ENCODE measurements at places on chromosomes 7 and 10.

DNA sequence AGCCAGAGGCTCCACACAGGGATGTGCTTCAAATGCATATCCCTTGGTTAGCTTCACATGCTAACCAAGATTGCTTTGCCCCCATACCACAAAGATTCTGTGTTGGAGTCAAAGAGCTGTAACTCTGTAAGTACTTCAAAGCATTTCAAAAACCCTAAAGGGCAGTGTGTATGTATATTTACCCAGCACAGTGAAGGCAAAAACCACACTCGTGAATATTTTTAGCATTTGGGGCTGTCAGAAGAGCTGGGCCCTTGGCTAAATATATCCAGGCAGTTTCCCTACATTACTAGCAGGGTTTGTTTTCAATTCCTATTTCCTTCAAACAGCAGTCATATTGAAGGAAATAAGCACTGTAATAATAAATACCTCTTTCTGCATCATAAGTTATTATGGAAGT, 84.2 kb upstream of the STEAP1B start:
- no peak for DNase-seq

- no peak for DNase-seq
Measured at GRCh38 chr10:96703358-96703757, 17.0 kb downstream of the PIK3AP1 start.

DNA sequence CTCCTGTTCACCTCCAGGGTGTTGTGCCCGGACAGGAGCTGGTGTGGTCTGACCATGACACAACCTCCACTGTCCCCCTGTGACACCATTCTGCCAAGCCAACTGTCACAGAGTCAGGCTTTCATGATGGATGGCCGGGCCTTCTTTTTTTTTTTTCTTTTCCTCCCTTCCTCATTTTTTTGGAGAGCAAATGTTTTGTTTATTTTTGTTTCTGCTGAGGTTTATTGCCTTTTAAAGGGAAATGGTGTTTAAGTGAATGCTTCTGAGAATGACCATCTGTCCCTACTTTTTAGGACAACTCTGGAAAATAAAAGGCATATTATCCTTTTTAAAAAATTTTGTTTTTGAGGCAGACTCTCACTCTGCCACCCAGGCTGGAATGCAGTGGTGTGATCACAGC, 115.1 kb upstream of the NPS start:
- DNase-seq, result no peak

DNA sequence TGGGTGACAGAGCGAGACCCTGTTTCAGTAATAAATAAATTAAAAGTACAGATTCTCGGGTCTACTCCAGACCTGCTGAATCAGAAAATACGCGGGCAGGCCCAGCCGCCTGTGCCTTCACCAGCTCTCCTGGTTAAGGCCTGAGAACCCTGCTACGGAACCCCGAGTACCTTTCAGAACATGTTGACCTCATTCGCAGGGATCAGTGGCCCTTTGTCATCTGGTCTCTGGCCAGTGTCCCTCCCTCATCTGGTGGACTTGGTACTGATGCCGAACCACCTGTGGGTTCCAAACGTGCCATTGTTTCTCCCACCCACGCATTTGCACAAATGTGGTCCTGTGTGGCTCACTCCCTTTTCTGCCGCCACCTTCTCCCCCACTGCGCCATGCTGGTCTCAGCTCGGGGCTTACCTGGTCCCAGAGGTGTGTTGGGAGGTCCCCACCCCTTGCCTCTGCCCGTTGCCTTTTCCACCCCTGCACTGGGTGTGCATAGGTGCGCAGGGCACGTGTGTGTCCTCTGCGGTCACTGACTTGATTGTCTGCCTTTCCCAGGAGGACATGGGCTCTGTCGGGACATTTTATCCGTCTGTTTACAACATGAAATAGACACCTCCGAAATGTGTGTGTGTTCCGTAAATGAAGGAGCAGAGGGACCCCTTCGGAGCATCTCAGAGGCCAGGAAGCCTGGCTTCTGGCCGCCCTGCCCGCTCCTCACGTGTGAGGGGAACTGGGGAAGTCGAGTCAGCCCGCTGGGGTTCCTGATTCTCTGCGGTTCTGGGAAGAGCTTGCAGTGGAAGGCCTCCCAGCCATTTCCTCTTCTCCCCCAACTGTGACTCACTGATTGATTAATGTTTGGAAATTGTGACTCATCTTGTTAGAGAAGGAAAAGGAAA, 135.2 kb downstream of the CUX1 start:
- DNase-seq, result no peak

DNA sequence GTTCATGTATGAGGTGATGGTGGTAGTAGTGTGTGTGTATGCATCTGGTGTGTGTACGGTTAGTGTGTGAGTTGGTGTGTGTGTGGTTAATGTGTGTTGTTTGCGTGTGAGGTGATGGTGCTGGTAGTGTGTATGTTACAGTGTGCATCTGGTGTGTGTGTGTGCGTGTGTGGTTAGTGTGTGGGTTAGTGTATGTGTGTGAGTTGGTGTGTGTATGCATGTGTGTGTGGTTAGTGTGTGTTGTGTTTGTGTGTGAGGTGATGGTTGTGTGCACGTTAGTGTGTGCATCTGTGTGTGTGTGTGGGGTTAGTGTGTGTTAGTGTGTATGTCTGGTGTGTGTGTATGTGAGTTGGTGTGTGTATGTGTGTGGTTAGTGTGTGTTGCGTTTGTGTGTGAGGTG, 153.0 kb downstream of the ACTR3B start:
- DNase-seq, result no peak

DNA sequence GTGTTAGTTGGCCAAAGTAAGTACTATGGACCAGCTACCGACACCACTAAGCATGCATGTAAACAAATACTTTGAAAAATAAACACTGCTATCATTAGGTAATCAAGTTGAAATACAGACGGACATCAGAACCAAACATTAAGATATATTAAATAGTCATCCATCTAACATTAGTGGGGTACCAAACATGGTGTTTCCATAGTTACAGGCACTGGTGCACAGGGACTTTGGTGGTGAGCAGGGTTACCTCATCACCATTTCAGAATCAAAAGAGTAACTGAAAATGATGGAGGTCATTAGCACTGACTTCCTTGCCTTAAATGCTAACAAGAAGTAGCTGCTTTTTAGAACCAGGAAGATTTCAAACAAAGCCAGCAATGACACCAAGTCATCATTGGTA, 23.9 kb downstream of the EBLN1 start:
- DNase-seq, result no peak

DNA sequence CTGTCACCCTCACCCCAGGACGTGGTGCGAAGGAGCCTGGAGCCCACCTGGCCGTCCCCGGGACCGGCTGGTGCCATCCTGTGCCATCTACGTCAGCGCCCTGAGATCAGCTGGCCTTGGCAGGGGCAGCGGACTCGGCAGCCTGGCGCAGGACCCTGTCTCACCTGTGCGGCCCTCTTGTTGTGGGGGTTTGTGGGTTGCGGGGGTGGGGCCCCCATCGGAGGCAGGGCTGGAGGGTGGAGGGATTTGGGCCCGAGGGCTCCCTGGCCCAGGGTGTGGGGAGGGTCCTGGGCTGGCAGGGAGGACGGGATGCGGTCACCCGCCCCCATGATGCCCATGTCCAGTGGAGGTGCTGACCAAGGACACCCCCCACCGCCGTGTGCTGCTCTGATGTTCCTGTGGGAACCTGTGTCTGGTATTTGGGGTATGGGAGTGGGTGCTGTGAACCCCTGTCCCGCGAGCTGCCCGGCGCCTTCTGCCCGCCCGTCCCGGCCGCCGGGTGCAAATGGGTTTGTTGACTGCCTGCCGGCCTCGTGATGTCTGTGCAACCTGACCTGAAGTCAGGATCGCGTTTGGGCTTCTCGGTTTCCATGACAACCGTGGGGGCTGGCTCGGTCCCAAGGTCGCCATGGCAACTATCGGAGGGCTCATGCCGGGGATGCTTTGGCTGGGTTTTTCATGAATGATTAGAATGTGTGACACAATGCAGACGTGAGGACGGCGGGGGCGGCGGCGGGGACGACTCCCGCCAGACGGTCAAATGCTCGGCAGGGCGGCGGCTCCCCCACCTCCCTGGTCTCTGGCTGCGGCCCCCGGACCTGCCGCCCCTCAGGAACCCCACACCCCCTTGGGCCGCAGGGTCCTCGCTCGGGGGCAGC, 7.3 kb downstream of the MAFK start:
- no peak for DNase-seq

DNA sequence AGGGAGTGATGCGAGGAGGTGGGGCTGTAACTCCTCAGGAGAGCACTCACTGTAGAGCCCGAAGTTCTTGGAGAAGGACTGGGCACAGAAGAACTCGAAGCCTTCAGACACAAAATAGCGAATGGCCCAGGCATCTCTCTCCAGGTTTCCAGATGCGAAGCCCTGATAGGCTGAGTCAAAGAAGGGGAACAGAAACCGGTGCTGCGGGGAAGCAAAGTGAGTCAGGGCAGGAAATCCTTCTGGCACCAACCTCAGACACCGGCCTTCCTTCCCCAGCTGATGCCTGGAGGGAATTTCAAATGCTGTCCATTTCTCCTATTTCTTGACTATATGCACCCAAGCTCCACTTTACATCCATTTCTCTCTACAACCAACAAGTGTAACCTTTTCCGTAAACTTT, 26.8 kb downstream of the GOT1 start:
- no peak for DNase-seq

DNA sequence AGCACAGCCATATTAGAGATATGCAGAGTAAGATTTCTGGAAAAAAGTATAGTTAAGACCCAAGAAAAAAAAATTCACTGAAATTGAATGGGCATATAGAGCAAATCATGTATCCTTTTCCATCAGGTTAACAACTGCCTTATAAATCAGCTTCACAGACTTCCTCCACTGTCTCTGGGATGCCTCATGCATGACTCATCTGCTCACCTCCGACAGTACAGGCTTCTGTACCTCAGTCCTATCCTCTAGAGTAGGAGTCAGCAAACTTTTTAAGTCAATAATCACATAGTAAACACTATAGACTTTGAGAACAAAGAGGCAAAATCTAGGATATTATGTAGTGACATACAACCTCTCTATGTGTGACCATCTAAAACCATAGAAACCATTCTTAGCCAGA, 211.6 kb upstream of the SP8 start:
- DNase-seq, result no peak

DNA sequence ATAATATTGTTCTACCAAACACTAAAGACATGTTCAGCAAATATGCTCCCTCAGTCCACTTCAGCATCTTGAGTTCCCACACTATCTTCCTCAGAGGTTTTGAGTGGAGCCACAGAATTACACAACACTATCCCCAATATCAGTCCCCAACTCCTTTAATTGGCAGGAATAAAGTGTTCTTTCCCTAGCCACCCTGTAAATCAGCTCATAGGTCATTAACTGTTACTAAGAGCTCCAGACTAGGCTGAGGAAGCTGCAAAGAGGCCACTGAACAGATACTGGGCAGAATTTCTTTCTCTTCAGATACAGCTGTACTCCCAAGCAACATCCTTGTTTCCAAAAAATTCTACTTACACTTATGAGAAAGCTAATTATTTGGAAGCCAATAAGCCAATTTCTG, 11.6 kb upstream of the KAT6B start:
- DNase-seq, result no peak

- no peak for DNase-seq
Measured at GRCh38 chr7:80681272-80681885, 42.9 kb downstream of the CD36 start.

Data from NCI-H446 treated with DMSO at 0.1 percent for 48 hours (cell line).